ENCODE measurements at places on chromosomes 11 and 22. TPM values are rescaled to one million over a fixed set of nuclear protein-coding genes. Genes with fewer than 3 reads are reported as not detected.

Gene SOX6
- total RNA-seq: 8.0 TPM

Gene MMP27
- total RNA-seq: 1.3 TPM

Gene OR5AN1
- total RNA-seq: not detected

Gene KDELR3
- 121 TPM for total RNA-seq

Gene RASSF10
- total RNA-seq: not detected

Gene CBLIF
- not detected for total RNA-seq

Gene KREMEN1
- 8.8 TPM for total RNA-seq

Gene PHLDA2
- 5.7 TPM for total RNA-seq

Gene TRIM66
- total RNA-seq: 5.1 TPM

Gene HORMAD2
- total RNA-seq: not detected

Gene CNGA4
- total RNA-seq: under 0.01 TPM

Gene CCDC116
- 0.08 TPM for total RNA-seq

Gene DGCR6
- 0.53 TPM for total RNA-seq

Gene NRGN
- total RNA-seq: 0.30 TPM

Gene OR10A5
- not detected for total RNA-seq

Gene KDM4E
- total RNA-seq: not detected

Gene ANAPC15
- 37.6 TPM for total RNA-seq

Gene SCO2
- total RNA-seq: 1.2 TPM

Gene APOL5
- not detected for total RNA-seq

Gene MIAT
- total RNA-seq: 0.94 TPM

Gene SLC22A8
- not detected for total RNA-seq

Gene BACE1-AS
- total RNA-seq: 1.6 TPM

Gene TBX1
- total RNA-seq: not detected

Gene MS4A14
- total RNA-seq: not detected

Gene KDM4D
- 0.60 TPM for total RNA-seq

Gene ADORA2A
- total RNA-seq: 15.0 TPM

Gene CEND1
- total RNA-seq: not detected

Gene POU2F3
- total RNA-seq: not detected

Gene DNAJB13
- total RNA-seq: 0.15 TPM

Gene CNIH2
- total RNA-seq: not detected

Gene ADM2
- 1.6 TPM for total RNA-seq

Gene HEPN1
- total RNA-seq: not detected

Gene OR5D13
- total RNA-seq: not detected

Gene TTC17
- 45.6 TPM for total RNA-seq

Gene BEST1
- 0.60 TPM for total RNA-seq

Gene CNTN5
- not detected for total RNA-seq

Gene DCPS
- total RNA-seq: 16.3 TPM

Gene OR4A16
- total RNA-seq: not detected

Gene ARHGAP8
- 0.15 TPM for total RNA-seq

Gene OR52H1
- 0.38 TPM for total RNA-seq

Gene KCNJ5
- total RNA-seq: 0.12 TPM

Gene ALX4
- not detected for total RNA-seq

Gene OAF
- 9.7 TPM for total RNA-seq

Gene KCNJ11
- total RNA-seq: not detected

Gene EXPH5
- 0.08 TPM for total RNA-seq

Gene ROBO3
- total RNA-seq: 2.9 TPM

Gene PACS1
- total RNA-seq: 59.8 TPM

Gene PPP1R14B
- total RNA-seq: 363 TPM

Gene USP2
- total RNA-seq: under 0.01 TPM

Gene MISFA
- 1.8 TPM for total RNA-seq
